ENCODE measurements at places on chromosomes 3 and 15.
A peak's percentile ranks its signal among the peaks of the same experiment; 100 is the strongest.

- DNase-seq = no peak
These were observed 148.6 kb downstream of the CD47 start for GRCh38 chr3:107942244-107942643.

DNA sequence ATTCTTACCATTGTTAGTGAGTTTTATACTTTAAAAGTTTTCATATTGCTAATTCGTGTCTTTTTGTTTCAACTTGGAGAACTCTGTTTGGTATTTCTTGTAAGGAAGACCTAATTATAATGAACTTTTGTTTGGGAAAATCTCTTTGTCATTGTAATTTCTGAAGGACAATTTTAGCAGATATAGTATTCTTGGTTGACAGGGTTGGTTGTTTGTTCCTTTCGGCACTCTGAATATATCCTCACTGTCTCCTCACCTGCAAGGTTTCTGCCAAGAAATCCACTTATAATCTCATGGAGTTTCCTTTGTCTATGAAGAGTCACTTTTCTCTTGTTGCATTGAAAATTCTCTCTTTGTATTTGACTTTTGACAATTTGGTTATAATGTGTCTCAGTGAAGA, 225.2 kb upstream of the NR2E3 start:
- DNase-seq = no peak

DNA sequence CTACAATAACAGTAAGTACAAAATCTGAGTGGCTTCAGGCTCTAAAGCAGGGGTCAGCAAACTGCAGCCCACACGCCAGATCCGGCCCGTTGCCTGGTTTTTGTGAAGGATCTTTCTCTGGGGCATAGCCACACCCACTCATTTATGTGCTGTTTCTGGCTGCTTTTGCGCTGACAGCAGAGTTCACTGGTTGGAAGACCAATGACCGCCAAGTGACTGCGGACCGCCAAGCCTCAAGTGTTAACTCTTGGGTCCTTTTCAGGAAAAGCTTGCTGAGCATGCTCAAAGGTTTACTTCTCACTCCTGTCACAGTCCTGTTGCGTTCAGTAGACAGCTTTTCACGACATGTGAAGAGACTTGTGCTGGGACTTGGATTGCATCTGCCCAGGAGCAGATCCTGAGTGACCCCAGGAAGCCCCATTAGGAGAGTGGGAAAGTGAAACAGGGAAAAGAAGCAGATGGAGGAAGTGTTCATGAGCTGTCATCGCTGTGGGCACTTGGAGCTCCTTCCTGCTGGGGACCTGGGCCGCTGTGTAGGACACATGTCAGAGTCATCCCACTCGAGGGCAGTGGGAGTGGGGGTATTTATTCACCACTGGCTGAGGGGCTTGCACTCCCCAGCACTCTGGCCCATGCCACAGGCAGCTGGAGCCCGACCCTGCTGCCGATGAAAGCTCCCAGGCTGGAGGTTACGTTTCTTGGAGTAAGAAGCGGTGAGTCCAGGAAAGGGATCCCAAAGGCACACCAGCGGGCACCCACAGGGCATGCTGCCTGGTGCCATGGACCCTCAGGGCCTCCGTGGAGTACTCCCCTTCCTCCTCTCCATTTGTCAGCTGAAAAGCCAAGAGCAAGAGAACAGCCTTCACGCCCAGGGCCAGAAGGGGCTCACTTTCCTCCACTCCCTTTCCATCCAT, 249.1 kb downstream of the PLCL2 start:
- no peak for DNase-seq

GRCh38 chr3:56849698-56850097, 47.9 kb upstream of the ARHGEF3 start:
- no peak for DNase-seq

DNA sequence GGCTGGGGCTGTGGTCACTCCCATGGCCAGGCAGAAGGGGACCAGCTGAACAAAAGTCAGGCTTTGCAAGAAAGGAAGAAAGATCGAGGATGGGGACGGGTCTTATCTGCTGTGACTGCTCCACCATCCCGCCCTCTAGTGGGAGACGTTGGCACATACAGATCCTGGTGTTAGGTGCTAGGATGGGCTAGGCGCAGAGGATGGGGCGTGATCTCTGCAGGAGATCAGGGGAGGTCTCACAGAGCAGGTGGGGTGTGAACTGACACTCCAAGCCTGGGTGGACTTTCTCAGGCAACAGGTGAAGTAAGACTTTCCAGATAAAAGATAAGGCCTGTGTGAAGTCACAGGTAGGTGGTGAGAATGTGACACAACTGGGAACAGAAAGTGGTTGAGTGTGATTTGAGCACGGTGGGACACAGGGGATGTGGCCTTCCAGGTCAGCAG, 141.9 kb upstream of the SMAD3 start:
- no peak for DNase-seq

- no peak for DNase-seq
These were observed 32.0 kb upstream of the CGNL1 start for GRCh38 chr15:57344282-57344681.

DNA sequence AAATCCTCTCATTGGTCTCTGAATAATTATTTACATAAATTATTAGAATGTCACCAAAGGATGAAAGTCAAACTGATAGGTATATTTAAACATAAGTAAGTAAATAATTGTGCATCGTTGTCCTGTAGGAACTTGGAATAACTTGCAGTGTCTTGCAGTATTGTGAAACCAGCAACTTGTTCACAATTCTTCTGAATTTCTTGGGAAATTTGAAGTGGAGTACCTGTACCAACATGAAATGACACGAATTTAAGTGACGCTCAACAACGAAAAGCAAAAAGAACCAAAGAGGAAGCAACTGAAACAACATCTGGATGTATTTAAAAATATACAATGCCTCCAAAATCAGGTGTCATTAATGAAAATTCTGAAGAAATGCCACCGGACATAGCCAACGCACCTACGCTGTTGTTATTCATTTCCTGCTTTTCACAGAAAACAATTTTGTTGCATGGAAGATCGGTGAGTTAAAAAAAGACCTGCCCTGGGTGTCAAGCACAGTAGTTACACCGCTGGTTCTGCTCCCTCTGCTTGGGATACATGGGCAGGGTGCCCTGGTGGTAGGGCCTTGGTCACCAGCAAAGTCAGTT, 112.5 kb downstream of the RPLP1 start:
- no peak for DNase-seq

GRCh38 chr15:33157371-33158037, 37.0 kb downstream of the FMN1 start:
- no peak for DNase-seq

- no peak for DNase-seq
These were observed 301.9 kb downstream of the IL20RB start for GRCh38 chr3:137259701-137260100.

GRCh38 chr3:195757827-195758226, 37.0 kb downstream of the MUC20 start:
- DNase-seq = no peak

- peak; percentile 67 for DNase-seq
These were observed 496.1 kb downstream of the FOXP1 start for GRCh38 chr3:71087143-71088018.

- DNase-seq = no peak
These were observed 115.9 kb upstream of the CCNL1 start for GRCh38 chr3:157275832-157276231.

DNA sequence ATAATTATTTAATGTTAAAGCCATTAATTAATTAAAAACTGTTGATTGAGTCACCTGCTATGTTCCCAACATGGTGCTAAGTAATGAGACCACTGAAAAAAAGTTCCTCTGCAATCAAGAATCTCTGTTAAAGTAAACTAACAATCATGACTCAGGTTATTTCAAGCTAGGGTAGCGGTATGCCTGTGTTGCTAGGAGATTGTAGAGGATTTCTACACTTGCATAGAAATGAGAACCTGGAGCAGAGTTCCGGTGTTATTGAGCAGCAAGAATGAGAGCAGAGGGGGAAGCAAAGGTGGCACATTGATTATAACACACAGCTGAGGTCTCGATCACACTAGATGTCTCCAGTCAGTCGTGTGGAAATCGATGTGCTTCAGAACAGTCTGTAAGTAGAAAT, 41.4 kb downstream of the C3orf85 start:
- DNase-seq = no peak

DNA sequence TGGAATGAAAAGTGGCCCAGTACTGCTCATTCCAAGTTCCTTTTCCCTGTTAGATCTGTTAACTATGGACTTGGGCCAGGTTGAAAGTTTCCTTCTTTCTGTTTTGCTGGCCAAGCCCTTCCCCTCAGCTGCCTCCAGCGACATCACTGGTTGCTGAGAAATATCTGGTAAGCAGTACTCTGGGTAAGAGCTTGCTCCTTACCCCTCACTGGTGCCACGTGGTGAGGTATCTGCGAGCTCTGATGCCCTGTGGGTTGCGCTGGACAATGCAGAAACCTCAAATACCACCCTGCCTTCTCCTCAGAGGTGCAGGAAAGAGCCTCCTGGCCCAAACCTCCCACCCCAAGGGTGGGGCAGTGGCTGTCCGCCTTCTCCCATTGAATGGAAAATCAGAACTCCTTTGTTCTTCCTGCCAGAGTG, 42.9 kb upstream of the APH1B start:
- no peak for DNase-seq

DNA sequence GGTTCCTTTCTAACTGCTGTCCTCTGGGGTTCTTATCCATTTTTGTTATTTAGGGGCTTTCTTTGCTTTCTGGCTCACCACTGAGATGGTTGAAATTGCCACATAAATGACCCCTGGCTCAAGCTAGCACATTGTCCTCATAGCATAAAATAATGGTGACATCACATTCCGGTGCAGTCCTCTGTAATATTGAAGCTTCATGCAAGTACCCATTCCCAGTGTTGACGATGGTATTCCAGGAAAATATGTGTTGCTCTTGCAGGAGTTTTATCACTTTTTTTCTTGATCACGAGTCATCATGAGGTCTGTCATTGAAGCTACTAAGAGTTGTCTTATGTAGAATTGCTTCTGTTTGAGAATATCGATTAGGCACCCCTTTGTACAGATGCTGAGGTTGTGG, 56.1 kb downstream of the CRTC3 start:
- no peak for DNase-seq

DNA sequence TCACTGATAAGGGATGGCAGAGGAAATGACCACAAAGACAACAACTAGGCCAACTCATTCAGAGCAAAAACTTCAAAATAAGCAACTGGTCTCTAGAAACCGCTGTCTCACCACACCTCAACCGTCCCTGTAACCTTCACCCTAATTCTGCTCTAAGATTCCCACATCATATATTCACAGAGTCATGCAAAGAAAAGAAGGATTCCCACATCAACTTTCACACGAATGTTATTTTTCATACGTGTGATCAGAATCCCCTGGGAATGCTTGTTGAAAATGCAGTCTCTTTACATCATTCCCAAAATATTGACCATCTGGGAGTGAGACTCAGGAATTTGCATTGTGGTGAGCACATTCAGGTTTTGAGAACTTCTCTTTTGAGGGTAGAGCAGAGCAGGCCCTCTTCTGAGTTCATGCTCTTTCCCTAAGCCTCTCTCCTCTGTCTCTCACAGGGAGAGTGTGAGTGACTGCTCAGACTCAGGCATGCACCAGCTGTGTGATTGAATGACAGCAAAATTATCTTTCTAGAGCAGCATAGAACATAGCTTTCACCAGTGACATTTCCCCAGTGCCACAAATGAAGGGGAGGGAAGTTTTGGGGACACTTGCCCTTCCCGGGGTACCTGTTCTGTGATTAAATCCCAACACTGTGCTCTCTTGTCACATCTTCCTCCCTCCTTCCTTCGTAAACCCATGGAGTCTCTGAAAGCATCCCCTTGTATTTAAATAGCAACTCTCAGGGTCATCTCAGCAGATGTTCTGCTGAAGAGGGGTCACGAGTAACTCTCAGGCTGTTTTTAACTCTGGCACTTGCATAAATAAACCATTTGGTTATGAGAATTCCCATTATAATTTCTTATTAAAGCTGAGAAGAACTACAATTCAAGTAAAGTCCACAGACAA, 170.9 kb downstream of the PLCL2 start:
- DNase-seq = no peak

DNA sequence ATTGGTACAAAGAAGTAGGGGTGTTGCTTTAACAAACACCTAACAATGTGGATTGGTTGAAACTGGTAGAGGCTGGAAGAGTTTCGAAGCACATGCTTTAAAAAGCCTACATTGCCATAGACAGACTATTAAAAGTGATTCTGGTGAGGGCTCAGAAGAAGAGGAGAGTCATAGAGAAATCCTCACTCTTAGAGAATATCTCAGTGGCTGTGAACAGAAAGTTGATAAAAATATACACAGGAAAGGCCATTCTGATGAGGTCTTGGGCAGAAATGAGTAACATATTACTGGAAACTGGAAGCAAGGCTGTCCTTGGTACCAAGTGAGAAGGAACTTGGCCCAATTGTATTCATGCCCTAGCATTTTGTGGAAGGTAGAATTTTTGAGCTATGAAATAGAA, 173.7 kb upstream of the CRBN start:
- DNase-seq = no peak

GRCh38 chr3:10465161-10465560, 40.2 kb downstream of the ATP2B2 start:
- no peak for DNase-seq

All from CD8-positive, alpha-beta memory T cell (primary cell).